Right cardiac atrium (tissue), 5 donors: ENCODE measurements at places on chromosomes 1 and 21.

DNA sequence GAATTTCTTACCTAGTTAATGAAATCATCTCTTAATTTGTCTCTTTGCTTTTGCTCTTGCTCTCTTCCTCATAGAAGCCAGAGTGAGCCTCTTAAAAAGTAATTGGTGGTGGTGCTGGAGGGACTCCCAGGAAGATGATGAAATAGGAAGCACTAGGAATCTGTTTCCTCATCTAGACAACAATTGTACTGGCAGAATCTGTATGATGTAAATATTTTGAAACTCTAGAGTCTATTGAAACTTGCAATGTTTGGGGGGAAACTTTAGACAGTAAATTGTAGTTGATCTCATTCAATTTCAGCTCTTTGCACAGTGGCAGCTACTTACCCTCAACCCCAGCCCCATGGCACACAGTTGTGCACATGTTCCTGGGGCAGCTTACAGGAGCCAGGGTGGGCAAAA, 10.6 kb downstream of the RGSL1 start:
- no peak for DNase-seq

GRCh38 chr21:35231090-35231489, 182.0 kb upstream of the RUNX1 start:
- no peak for DNase-seq

DNA sequence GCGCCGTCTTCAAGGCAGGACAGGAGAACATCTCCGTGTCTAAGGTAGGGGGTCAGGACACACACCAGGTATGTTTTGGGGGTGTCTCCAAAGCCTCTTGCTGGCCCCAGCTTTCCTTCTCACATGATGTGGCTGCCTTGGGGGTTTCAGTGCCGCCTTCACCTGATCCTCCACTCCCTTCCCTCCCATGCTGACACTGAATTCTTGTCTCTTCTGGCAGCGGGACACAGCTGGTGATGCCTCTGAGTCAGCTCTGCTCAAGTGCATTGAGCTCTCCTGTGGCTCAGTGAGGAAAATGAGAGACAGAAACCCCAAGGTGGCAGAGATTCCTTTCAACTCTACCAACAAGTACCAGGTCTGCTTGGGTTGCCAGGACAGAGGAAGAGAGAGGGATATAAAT, 13.5 kb downstream of the ATP1A2 start:
- DNase-seq: no peak

- no peak for DNase-seq
Observed at GRCh38 chr1:228463009-228463558, 24.1 kb upstream of the RNF187 start.

DNA sequence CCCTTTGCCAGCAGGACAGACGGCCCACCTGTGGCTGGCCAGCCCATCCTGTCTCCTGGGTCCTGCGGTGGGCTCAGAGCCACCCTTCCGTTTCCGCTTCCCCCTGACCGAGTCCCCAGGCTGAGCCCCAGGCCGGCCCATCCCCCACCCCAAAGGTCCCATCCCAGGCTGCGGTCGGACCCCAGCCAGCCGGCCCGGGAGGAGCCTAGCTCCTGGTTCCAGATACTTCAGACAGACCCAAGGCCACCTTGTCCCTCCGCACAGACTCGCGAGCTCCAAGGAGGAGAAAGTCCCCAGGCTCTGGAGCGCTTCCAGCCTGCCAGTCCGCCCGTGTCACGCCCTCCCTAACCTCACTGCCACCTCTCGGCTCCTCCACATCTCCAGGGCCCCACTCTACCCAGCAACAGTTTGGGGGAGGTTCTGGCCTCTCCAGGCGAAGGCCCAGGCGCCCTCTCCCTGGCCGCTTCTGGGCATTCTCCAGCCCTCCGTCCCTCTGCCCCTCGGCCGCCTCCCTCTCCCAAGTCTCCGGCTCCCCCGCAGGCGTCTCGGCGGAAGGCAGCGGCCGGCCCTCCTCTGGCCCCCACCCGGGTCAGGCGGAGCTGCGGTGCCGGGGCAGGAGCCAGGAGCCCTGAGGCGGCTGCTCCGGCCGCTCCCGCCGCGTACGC, 835 bp downstream of the LRRN2 start:
- DNase-seq: peak; percentile 73

GRCh38 chr1:150813028-150813707, 5.1 kb upstream of the CTSK start:
- peak; percentile 51 for DNase-seq

DNA sequence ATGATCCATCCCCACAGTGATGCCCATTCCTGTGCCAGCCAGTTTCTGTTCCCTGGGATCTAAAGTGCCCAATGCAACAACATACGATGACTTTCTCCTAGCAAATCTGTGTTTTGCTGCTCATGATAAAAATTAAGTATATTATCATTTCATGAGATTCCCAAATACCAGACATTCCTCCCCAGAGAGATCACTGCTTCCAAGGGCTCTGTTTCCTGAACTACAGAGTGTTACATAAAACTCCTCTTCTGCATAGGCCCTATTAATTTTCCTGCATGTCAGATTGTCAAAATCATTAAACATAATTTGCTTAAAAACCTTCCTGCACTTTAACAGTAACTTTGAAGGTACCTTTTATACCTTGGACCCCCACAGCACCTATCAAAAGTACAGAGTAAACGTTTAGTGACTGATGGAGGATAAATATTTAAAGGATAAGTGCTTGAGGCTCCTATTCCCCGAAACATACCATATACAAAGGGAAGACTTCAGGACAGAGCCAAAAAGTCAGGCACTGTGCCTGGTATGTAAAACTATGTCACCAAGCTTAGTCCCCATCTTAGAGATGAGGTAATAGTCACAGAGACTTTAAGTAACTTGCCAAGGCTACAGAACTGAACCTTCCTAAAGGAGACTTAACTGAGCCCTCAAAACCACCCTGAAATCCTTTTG, 50.2 kb downstream of the SLC25A24 start:
- no peak for DNase-seq

DNA sequence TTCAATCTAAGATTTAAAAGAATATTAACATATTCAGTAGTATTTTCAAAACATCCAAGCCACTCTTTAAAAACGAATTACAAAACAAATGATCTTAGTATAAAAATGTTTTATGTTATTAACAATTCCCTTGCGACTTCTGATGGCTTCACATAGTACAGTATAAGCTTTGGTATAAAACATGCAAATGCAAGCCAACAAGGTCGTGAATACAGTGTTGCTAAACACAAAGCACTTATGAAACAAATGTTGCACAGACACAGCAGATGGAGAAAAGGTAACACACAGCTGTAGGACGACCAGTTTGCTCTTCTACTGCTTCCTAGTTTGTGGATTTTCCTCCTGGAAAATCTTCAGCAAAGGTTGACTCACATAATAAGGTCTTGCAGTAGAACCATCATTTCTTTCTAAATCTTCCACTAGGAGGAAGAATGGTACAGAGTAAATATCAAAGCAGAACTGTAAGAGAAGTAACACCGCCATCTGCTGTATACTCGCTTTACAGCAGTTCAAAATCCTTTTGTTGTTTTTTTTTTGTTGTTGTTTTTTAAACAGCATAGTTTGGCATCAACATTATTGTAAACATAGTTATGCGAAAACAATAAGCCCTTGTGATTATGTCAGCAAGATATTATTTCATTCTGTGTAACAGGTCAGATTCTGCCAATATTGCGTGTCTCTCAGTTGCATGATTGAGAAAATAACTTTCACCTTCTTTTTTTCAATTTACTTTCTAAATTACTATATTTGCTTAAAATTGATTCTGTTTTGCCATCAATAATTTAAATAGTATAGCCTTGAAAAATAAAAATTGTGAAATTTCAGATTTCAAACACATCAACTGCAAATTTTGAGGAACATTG, 69.5 kb downstream of the LHX8 start:
- DNase-seq: no peak

DNA sequence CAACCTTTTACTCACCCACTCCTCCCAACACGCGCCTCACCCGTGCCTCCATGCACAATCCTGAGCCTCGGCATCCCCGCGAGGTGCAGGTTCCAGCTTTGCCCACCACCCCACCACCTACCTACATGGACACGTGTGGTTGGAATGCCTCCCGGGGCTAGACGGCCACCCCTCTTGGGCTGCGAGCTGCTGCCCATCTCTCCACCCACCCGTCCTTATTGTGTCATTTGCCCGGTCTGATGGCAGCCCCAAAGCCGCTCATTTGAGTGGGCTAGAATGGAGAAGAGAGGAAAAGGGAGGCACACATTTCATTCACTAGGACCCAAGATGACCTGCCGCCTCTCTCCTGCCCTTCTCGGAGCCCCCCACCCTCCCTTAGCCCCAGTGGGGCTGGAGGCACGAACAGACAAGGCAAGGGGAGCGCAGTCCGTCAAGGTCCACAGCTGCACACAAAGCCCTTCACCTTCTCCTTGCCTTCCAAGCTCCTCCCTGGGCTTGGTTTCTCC, 785 bp downstream of the ZNF697 start:
- peak; percentile 66 for DNase-seq

GRCh38 chr1:15573477-15573876, 11.4 kb downstream of the AGMAT start:
- no peak for DNase-seq

GRCh38 chr1:160614410-160614809, 32.4 kb downstream of the SLAMF1 start:
- no peak for DNase-seq

- DNase-seq: no peak
Observed at GRCh38 chr1:61109158-61109557, 26.8 kb downstream of the NFIA start.

- DNase-seq: no peak
Observed at GRCh38 chr1:48644905-48645605, 131.6 kb downstream of the BEND5 start.

- DNase-seq: no peak
Observed at GRCh38 chr1:6425658-6426057, 1.1 kb downstream of the ESPN start.

DNA sequence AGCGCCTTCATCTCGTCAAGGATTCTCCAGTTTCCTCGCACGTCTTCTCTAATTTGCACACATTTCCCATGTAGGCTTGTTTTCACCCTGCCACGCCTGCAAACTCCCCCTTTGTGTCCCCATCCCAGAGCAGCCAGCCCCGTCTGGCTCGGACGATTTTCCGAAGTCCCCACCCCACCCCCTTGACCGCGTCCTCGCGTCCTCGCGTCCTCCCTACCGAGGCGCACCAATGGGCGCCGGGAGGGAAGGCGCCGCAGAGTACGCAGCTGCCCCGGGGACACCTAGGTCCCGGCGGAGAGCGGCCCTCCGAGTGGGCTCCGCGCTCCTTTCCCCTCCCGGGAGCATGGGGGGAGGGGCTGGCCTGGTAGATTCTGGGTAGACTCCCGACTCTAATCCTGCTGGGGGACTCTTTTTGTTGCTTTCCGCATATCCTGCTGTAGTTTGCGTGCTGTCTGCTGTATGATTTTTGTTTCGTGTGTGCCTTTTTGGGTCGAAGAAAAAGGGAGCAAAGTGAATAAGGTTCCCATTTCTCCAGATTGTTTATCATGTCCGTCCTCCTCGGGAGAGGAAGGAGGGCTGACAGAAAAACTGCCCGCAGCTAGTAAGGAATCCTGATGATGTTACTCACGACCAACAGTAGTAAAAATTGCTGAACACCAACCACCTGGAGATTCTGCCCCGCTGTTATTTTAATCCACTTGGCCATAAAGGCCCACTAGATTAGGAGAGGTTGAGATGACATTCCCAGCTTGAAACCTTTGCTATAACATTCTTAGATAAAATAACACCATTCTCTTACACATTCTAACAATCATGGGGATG, 1.5 kb downstream of the CACHD1 start:
- DNase-seq: peak; percentile 38

DNA sequence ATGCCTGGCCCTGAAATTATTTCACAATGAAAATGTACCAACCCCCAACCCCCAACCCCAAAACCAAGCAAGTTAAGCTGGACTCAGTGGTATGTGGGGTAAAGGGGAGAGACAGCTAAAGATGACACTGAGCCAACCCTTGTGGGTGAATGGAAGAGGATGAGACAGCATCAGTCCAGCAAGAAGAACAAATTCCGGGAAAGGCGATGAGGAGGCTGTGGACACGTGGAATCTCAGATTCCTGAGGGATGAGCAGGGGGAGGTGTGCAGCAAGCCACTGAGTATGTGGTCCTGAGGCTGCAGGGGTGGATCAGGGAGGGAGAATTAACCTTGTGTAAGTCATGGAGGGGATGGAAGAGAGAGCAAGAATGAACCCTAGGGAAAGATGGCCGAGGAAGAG, 14.4 kb upstream of the ZNF362 start:
- no peak for DNase-seq

- no peak for DNase-seq
Observed at GRCh38 chr1:40300651-40301050, 16.4 kb downstream of the COL9A2 start.

DNA sequence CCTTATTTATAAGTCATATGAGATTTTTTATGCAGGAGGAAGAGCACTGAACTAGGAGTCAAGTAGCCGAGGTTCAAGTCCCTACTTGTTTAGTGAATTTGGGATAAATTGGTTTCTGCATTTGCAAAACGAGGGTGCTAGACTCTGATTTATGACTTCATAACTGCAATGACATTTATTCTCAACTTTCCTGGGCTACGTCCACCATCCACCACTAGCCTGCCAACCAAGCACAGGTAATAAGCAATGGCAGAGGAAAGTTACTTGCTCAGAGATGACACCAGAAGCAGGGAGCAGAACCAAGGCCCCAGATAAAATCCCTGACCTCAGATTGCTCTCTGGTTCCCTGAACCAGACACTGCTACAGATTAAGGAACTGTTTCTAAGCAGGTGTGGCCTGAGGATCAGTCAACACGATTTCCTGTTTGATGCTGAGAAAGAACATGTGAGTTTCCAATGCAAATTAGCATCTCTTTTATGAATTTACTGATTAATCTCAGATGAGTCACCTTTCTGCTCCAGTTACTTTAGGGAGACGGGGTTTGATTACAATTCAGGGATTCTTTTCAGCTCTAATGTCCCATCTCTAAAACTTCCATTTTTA, 52.7 kb downstream of the PLPP3 start:
- DNase-seq: no peak

- no peak for DNase-seq
Observed at GRCh38 chr21:14271053-14271452, 55.1 kb downstream of the RBM11 start.

DNA sequence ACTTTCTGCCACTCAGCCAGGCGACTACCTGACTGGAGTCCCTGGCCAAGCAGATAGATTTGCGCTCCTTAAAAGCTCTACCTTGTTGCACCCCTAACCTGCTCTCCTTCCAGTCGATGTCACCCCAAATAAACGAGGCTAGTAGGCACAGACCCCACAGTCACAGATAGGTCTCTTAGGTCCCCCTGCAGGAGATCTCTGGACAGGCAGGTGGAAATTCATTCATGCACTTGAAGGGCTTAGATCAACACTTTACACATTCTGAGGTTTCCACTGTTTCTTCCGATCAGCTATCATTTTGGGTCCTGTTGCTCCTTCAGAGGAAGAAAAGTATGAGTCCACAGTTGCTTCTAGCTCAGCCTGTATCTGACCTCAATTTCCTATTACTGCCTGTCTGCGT, 272.6 kb upstream of the FMN2 start:
- no peak for DNase-seq

GRCh38 chr1:200075938-200076546, 48.5 kb downstream of the NR5A2 start:
- peak; percentile 11 for DNase-seq
